ENCODE measurements at places on chromosomes 11 and 22.

GRCh38 chr22:28920757-28921584 is 37.6 kb downstream of the ZNRF3 start:
- DNase-seq, result no peak

DNA sequence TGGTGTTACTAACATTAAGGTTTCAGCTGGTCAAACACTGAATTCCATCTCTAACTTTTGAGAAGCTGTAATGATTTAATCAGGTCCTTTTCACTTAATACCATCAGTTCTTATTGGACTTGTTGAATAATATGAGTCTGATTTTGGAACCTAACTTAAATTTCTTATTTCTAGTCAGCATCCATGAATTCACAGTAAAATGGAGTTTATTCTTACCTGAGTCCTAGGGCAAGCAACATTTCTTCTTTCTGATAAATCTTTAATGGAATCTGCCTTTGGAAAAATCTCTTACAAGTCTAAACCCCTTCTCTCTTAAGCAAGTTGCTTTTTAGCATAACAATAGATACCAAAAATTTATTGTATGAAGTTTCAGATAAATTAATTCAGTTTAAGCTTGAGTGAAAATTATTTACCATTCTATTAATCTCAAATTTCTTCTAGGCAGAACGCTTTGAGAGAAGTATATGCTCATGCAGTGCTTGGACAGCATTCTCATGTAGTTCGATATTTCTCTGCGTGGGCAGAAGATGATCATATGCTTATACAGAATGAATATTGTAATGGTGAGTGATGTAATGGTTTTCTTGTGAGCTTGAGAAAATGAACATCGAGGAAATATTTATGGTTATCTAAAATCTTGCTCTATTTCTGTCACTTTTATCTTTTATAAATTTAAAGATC is 3.4 kb downstream of the WEE1 start:
- no peak for DNase-seq

- DNase-seq, result no peak
Measured at GRCh38 chr11:64839887-64840782, 4.3 kb downstream of the CDC42BPG start.

DNA sequence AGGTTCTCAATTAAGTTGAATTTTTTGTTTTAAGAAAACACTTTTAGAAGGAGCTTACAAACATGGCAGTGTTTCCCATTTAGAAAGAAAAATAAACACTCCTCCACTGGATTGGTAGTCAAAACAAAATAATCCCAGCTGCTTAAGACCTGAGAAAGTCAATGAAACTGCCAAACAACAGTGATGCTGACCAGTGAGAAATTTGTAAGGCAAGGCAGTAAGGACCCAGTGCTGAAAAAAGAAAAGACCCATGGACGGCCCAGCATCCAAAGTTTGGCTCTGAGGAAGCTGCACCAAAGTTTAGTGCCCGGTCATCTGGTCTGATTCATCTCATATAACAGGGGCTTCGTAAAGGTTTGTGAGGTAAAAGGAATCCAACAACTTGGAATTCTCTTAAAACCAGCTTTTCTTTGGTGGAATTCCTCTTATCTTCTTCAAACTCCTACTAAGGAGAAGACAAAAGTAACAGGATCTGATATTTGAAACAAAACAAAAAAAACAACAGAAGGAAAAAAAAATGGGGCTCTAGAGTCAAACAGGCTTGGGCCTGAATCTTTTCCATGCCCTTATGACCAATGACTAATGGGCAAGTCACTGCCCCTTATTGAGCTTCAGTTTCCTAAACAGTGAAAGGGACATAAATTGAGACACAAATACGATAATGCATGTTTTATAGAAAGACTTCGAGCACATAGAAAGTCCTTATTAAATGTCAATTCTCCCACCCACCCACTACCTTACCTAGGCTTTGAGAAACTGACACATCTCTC is 383.0 kb upstream of the NARS2 start:
- DNase-seq, result no peak

DNA sequence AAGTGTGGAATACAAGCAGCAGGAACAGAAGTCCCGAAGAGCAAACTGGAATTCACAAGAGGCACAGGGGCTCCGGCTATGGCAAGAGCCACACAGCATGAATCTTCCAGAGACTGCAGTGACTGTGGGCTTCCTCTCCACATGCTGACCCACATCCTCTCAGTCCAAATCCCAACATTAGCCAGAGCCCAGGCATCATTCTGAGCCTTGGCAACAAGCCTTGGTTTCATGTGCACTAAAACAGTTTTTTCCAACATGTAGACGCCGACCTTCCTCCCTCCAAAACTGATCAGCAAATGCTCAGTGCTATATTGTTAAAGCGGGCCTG is 91.7 kb upstream of the CSNK2A3 start:
- DNase-seq, result no peak

All from hindlimb muscle (tissue), 1 donor.